Stimulated activated CD4-positive, alpha-beta T cell treated with anti-CD3 and anti-CD28 coated beads, Interleukin-1b, Interleukin-23, amount 100 ng/mL, for 1 hour (primary cell): ENCODE measurements at places on chromosomes 2 and 18.
A peak's percentile ranks its signal among the peaks of the same experiment; 100 is the strongest.

GRCh38 chr2:225512876-225513540 is 113.5 kb downstream of the NYAP2 start:
- DNase-seq = no peak

GRCh38 chr2:177667626-177668025 is 275.1 kb downstream of the AGPS start:
- no peak for DNase-seq

DNA sequence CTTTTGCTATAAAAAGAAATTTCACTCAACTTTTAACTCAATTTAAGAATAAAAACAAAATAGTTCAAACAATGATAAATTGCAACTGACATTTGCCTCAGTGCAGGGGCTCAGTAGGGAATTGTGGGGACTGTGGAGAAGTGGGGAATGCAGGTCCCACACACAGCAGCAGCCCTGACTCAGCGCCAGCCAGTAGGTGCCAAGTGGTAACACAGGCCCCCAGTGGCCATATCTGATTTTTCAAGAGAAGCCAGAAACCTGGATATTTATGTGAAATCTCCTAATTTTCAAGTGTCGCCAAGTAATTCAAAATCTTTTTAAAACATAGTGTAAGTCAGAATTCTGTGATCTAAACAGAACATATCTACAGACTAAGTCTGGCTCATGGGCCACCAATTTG is 186.3 kb downstream of the EN1 start:
- no peak for DNase-seq

GRCh38 chr2:36663851-36664695 is 32.4 kb upstream of the VIT start:
- DNase-seq = no peak

DNA sequence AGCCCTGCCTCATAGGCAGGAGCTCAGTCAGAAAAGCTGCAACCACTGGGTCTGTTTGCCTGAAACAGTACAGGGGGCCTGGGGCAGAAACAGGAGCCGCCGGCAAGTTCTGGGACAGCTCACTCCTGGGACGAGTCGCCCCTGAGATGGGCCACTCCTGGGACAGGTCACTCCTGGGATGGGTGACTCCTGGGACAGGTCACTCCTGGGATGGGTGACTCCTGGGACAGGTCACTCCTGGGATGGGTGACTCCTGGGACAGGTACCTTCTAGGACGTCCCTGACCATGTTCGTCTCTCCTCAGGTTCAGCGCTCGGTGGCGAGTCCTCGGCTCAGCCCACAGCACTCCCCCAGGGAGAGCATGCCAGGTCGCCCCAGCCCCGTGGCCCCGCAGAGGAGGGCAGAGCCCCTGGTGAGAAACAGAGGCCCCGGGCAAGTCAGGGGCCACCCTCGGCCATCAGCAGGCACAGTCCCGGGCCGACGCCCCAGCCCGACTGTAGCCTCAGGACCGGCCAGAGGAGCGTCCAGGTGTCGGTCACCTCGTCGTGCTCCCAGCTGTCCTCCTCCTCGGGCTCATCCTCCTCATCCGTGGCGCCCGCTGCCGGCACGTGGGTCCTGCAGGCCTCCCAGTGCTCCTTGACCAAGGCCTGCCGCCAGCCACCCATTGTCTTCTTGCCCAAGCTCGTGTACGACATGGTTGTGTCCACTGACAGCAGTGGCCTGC is 51.8 kb downstream of the NTSR2 start:
- no peak for DNase-seq

DNA sequence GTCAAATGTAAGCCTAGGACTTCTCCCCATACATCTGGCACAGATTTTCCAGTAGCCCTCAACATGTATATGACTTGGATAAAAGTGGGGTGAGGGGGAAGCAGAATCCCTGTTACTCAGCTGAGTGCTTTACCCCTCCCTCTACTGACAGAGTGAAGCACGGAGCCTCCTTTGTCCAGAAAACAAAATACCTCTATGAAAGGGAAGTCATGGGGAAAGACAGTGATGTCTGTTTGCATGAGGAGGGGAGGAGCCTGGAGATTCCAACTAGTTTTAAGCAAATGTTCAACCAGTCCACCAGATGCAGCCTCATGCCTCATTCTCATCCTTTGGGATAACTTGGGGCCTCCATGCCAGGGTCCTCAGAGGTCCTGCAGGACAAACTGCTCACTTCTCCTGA is 203.9 kb downstream of the SMAD2 start:
- no peak for DNase-seq

GRCh38 chr18:60246606-60247005 is 126.0 kb downstream of the MC4R start:
- DNase-seq = no peak

GRCh38 chr2:118154176-118154575 is 65.9 kb downstream of the INSIG2 start:
- DNase-seq = no peak

DNA sequence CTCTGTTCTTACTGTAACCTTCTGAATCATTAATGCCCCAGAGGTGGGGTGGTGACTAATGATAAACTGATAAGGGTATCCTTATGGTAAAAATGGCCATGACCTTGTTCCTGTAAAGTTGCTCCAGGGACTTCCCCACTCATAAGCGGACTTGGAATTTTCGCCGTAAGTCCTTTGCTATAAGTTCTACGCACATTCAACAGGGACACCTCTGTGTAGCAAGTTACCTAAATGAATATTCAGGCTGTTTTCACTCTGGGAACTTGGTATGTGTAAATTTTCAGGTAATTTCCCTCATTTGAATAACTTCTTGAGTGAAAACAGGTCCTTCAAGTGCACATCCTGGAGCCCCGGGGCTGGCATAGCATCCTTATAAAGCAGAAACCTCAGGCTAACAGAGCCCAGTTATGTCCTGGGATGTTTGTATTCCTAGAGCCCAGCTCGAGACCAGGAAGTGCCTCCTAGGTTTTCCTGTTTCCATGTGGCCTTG is 9.4 kb upstream of the AGFG1 start:
- DNase-seq = no peak

DNA sequence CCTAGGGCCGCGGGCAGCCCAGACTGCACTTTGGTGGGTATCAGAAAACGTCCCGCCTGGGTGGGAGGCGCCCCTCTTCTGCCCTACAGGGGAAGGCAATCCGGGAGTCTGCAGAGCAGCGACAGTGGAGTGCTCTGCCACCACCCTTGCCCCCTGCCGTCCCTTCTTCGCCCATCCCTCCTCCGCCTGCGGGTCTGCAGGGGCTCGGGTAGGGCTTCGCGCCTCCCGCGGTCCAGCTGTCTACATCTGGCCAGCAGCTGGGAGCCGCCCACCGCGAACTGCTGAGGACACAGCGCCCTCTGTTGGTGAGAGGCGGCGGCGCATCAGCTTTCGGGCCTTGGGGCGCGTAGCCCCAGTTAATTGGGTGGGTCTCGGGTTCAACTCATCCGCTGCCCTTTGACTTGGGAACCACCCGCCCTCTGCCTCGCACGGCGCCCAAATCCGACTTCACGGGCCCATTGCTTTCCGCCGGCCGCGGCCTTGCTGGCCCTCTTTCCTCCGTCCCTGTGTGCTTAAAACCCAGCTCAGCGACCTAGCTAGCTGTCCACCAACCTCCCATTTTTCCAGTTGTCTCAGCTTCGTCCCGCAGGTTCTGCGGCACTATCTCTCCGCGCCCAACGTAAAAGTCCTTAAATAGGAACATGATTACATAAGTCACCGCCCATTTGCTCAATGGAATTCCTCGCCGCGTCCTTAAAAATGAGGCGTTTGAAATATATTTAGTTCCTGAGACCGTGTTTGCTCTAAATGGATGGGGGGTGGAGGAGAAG is 17.6 kb downstream of the WNT10A start:
- DNase-seq = peak; percentile 73

DNA sequence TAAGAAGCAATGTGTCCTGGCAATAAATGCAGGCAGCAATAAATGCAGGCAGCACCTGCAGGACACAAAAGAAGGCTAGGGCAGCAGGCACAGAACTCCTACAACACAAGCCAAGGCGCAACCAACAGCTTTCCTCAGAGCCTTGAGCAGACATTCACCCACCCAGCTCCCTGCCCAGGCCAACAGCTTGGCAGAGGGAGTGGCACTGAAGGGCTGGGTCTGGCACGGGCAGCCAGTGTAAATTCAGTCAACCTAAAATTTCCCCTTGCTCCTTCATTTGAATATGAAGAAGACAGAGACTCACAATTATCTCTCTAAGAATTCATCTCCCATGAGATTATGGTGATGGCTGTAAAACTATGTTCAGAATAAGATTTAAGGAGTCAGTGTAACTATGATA is 35.4 kb downstream of the AAK1 start:
- no peak for DNase-seq

DNA sequence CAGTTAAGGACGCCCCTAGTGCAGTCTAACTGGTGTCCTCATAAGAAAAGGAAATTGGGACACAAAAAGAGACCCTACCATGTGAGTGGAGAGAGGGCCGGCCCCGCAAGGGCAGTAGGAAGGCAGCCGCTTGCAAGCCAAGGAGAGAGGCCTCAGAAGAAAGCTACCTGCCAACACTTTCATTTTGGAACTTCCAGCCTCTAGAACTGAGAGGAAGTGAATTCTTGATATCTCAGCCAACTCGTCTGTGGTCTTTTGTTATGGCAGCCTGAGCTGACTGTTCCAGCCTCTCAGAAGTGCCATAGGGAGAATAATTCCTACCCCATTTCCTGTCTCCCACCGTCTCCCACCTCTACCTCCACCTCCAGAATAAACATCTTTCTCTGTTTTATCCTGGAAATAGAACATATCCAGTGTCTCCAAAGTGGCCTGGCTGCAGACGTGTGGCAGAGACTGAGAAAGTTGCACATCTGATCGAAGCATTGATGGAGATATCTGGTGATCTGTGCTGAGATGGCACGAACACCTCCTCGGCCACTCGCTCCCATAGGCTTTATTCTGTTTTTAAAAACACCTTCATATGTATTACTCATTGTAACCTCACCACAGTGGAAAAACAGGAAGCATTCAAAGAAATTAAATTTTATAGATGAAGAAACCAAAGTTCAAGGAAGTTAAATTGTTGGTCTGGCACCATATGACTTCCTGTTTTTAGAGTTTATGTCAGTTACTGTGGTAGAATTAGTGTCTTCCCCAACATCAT is 39.5 kb upstream of the MARCO start:
- DNase-seq = no peak

DNA sequence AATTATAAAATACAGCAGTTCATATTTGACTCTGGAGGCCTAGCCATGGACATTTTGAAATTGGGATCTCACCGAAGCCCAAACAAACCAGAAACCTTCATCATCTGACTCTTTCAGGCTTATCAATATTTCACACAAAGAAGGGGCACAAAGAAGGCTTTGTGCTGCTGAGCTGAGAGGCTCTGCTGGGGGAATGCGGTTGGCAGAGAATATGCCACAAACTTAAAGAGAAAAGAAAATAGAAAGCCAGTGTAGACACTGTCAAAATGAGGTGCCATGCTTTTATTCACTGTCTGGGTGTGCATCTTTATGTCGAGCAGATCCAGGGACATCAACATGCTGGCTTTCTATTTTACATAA is 162.6 kb downstream of the QPCT start:
- DNase-seq = no peak

DNA sequence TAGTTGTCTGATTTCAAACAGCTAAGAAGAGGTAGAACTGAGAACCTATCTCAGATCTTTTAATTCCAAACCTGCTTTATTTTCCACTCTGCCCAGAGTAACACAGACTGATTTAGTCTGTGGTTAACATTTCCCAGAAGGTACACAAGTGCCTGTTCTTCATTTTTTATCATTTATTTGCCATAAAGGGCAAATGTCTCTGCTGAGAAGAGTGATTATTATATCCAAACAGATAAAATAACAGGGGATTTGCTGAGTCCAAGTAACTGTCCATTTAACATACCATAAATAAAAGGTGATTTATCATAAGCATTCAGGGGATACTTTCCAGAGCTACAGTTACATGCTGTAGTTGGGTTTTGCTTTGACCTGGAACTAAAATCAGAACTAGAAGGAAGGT is 617.7 kb downstream of the MBD2 start:
- DNase-seq = no peak
